Myocyte (in vitro differentiated cells): ENCODE measurements at places on chromosomes 7 and 10.

DNA sequence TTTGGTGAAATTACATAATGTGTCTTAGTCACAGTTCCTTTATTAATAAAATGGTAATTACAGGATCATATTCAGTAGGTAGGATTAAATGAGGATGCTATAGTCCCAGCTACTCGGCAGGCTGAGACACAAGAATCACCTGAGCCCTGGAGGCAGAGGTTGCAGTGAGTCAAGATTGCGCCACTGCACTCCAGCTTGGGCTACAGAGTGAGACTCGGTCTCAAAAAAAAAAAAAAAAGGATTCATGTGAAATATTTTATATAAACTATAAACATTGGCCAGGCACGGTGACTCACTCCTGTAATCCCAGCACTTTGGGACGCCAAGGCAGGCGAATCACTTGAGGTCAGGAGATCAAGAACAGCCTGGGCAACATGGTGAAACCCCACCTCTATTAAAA is 197.9 kb downstream of the IMMP2L start:
- no peak for DNase-seq

GRCh38 chr10:30600005-30600404 is 29.5 kb downstream of the LYZL2 start:
- no peak for DNase-seq

GRCh38 chr10:131653140-131653539 is 247.7 kb upstream of the PPP2R2D start:
- DNase-seq, result no peak

GRCh38 chr7:104176332-104176731 is 31.5 kb downstream of the ORC5 start:
- no peak for DNase-seq

DNA sequence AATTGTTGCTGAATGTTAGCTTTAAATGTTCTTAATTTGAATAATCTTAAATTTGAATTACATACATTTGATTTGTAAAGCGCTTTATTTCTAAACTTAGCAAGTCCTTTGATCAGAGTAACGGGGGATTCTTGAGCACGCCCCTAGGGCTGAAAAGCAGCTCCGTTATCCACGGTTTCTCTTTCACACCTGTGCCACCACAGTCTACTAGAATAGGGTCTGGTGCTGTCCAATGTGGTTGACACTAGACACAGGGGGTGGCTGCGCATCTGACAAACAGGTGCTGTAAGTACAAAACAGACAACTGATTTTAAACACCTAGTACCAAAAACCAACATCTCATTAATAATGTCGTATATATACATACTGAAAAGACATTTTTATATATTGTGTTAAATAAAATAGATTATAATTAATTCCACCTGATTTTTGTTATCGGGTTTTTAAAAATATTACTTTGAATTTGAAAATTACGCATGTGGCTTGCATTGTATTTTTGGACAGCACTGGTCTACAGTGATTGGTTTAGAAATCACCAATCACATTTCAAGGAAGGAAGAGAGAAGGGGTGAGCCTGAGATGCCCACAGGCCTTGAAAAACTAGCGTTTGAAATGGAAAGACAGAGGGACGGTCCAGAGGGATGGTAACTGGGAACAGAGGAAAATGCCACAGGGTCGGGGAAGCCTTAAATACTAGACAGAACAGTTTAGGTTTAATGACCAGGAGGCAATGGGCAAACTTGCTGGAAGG is 7.3 kb downstream of the SEPHS1 start:
- DNase-seq, result peak; percentile 50

DNA sequence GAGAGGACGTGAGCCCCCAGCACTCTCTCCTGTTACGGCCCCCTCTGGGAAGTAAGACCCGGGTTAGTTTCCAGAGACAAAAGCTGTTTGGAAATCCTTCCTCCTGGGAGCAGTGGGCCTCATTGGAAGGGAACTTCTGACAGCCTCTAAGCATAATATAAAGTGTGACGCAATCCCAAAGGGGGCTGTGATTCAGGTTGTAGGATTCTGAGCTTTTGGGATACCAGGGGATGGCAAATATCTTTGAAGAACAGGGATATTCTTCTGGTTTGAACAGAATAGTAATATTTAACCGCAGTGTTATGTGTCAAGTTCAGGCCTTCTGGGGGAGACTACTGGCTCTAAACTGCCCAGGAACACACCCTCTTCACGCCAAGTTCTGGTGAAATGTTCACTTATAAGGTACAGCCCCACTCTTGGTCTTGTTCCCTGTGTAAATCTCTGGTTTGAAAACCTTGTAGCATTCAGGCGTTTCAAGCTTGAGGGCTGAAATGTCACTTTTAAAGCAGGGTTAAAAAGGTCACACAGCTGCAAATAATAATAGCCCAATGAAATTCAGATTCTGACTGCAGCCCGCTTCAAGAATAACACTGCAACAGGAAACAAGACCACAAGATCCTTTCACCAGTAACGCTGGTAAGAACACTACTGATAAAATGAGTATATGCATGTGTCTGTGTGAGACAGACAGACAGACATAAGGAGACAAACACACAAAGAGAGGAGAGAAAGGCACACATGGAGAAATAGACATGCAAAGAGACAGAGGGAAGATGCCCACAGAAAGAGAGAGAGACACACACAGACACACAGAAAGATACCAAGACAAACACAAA is 69.0 kb downstream of the CREB5 start:
- peak; percentile 85 for DNase-seq

GRCh38 chr7:115678086-115678982 is 352.2 kb downstream of the TFEC start:
- DNase-seq, result no peak

GRCh38 chr10:131213741-131214505 is 97.6 kb downstream of the TCERG1L start:
- no peak for DNase-seq

GRCh38 chr10:6347391-6347951 is 144.7 kb downstream of the PFKFB3 start:
- DNase-seq, result no peak

GRCh38 chr10:128895473-128895872 is 571.6 kb upstream of the MGMT start:
- DNase-seq, result no peak

DNA sequence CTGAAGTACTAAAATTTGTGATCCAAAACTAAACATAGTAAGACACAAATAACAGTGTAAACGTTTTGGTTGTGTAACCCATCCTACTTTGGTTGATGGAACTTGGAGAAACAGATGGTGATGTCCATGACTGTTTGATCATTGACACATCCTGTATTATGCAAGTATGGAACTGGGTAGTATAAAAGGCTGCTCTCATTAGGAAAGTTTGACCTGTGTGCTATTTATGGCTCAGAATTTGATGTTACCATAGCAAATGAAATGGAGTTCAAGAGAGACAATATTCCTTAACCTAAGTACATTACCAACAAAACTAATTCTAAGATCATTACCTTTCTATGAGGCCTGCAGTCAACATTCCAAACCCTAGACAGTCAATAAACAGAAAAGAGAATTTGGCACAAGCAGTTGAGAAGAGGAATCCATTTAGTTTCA is 39.9 kb downstream of the DKK1 start:
- peak; percentile 8 for DNase-seq

DNA sequence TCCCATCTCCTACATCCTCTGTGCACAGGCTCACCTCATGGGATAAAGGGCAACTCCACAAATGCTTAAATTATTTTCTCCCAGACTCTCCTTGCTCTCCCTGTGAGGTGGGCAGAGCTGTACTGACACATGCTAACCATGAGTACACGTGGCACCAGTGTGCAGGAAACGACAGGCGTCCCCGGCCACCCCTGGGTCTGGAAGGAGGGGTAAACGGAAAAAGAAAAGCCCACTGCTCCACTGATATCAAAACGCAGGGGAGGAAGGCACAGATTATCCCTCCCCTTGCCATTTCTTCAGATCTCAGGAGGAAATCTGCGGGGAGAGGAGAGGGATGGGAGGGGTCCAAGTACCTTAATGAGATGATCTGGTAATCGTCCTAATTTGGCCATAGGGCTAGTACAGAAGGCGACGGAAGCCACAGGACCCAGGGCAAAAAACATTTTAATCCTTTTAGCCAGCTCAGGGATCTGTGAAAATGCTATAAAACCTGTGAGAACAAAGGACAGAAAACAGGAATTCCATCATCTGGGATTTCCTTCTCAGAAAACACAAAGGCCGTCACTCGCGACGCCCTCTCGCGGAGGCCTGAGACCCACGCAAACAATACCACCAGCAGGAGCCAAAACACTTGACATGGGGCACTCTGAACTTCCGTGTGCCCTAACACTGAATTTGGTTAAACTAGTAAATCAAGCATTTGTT is 17.8 kb upstream of the CH25H start:
- DNase-seq, result no peak

- no peak for DNase-seq
Observed at GRCh38 chr7:40780460-40780859, 645.7 kb downstream of the SUGCT start.

- peak; percentile 47 for DNase-seq
Observed at GRCh38 chr10:68212721-68213352, 19.1 kb downstream of the ATOH7 start.

DNA sequence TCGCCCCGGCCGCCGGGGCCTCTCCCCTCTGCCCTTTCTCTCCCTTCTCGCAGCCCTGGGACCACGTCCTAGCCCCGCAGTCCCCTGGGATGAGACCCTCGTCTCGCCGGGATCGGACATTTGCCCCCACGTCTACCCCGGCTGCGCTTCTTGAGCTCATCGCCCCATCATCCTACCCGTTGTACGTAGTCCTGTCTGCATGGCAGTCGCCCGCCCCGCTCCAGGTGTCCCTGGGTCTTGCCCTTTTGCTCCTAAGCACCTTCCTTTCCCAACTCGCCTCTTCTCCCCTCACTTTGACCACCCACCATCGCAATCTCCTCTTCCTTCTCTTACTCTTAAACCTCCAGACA is 582 bp downstream of the TPST1 start:
- DNase-seq, result no peak

DNA sequence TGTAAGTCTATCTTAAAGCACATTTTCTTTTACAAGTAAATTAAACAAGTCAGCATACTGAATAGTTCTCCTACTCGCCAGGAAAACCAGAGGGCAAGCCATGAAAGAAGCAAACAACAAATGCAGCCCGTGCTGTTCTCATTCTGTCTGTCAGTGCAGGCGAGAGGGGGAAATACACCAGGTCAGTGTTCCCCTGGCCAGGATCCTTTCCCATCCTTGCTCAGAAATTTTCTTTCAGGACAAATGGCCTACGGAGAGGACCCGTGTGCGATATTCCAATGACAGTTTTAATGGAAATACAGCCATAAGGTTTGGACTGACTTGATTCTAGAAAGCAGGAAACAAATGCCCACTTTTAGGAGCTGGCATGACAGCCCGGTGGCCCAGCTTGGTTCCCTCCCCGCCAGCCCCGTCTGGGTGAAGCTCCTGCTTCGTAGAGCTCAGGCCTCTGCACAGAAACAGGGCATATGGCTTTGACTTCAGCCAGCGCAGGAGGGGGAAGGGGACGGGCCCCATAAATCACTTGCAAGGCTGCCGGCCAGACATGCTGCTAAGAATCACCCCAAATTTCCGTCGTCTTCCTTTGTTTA is 67.8 kb downstream of the FRMD4A start:
- no peak for DNase-seq

DNA sequence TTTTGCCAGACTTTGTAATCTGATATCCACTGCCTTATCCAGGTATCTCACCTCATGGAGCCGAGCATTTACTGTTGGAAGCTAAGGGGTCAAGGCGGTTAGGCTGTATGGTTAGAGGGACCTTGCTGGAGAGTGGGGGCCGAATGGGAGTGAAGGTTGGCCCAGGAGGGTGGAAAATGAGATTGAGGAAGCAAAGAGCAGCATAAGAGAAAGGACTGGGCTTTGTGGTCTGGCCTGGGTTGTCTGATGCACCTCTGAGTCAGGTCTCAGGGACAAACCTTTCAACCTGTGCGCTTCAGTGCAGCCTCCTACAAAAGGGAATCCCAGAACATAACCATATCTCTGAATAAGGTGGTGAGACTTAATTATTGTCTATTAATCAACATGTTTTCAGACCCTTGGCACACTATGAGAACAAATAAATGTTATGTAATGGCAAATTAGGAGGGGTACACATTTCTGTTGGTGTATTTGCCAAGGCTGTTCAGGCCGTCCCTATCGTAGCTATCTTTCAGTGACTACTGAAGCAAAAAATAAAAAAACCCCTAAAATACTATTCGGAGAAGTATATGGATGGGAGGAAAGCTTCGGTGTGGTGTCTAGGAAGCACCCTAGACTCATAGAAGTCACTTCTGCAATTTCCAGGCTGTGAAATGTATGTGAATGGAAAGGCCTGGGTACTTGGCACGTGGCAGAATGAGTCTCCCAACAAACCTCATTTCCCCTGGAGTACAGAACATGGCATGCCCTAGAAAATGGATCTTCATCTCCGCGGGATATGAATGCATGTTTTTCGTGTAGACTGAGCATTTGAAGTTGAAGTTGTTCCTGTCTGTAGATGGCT is 4.3 kb downstream of the CAMK1D start:
- no peak for DNase-seq

DNA sequence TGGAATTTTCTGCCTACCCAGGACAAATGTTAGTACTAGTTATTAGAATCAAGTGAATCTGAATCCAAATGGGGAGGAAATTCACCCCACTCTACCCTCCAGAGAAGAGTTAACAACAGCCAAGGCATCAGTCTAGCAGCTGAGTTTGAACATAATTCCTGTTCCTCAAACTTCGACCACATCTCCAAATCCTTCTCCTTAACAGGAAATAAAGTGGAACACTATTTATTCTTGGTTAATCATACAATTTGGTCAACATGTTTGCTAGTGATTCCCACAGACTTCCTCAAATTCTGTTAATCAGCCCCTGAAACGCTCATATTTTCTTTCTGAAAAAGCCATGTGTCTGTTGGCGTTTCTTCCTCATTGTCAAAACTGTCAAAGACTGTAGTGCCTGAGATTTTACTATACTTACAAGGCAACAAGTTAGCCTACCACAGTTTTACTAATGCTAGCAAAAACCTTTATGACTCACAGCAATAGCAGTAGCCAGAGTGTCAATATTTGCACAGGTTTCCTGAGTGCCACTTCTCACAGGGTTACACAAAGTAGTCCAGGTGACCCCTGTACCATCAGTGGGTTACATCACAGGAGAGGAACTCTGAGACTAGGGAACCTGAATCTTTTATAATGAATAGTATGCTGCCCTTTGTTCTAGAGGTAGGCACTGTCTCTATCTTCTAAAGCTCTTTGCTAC is 202.9 kb downstream of the GRM3 start:
- DNase-seq, result no peak

DNA sequence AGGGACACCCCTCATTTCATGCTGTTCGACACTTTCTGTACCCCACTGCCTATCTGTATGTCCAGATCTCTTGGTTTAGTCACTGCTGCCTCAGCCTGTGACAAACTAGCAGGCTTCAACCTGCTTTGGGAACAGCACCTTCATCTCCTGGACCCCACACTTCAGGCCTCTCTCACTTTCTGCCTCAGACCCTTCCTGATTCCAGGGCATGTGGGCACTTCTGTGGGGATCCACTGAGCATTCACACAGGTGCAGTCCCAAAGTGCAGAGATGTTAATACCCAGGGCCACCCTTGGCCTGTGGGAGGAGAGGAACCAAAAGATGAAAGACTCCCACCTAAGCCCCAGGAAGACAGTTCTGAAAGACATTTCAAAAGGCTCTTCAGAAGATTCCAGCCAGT is 29.4 kb upstream of the C10orf71 start:
- no peak for DNase-seq
